ENCODE measurements at places on chromosomes 12 and 14.

DNA sequence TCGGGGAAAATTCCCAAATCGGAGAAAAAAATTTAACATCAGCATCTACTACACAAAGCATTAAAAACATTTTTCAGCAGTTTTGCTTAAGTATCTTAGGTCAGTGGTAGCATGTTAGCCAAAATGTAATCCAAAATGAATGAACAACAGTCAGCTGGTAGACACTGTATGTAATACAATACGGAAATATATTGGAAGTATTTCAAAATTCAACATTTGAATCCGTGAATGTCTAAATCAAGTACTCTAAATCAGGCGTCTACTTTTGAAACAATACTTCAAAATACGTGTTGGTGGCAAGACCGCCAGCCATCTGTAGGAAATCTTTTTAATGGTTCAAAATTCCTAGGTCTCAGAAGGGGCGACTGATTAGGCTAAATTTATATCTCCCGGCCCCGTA lies 1.1 kb downstream of the SCAF11 start:
- DNase-seq = no peak

DNA sequence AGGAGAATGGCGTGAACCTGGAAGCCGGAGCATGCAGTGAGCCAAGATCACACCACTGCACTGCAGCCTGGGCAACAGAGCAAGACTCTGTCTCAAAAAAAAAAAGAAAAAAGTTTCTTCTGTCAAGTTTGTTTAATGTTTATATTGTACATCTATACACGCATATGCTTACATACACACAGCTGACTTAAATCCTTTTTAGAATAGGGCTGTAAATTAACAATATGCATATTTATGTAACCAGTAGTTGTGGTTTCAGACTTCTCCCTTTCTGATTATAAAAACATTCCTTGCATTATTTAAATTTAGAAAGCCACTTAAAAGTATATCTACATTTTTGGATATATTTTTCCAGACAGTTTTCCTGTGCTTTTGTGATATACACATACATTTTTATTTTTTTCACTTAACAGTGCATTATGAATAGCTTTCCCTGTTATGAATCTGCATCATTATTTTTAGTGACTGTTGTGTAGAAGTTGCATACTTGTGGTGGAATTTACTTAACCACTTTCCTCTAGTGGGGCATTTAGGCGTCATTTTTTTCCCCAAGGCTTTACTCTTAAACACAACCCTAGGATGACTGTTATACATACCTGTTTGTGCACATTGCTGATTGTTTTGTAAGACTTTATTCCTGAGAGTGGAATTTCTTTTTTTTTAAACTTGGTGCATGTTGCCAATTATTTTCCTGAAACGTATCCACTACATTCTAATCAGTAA lies 29.4 kb downstream of the POLR3B start:
- DNase-seq = no peak

DNA sequence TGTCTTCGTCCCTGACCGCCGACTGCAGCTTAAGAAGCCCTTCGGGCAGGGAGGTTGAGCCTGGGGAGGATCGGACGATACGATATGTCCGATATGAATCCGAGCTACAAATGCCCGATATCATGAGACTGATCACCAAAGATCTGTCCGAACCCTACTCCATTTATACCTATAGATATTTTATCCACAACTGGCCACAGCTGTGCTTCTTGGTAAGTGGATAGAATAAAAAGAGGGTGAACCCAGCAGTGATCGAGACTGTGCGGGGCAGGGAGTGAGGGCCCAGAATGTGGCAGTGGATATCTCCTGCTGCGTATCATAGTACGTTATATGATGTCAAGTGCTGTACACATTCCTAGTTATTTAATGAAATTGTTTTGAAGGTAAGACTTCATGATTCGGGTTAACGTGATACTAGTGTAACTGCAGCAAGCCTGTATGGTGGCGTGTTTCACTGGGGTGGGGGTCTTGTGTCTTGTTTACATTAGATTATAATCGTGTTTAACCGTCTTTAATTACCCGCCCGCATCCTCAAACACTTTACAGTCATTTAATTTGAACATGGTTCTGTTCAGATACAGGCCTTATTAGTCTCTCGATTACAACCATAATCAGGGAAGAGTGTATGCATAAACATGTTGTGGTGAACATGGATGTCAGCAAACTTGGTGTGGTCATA lies 1.3 kb downstream of the NAA30 start:
- peak; percentile 28 for DNase-seq

GRCh38 chr14:101813171-101813759 lies 51.8 kb downstream of the PPP2R5C start:
- no peak for DNase-seq

DNA sequence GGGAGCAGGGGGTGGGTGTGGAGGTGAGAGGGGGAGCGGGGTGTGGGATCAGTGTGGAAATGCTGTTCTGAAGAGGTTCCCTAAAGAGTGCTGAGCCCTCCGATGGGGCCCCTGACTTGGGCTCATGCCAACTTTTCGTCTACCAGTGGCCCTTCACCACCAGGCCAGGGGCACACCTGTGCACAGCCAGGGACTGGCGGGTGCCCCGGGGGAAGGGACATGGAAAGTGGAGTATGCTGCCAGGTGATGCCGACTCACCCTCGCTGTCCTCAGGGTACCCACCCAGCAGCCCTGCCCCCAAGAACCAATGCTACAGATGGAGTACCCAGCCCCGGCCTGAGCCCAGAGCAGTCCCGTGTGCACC lies 26.2 kb downstream of the AMN start:
- DNase-seq = no peak

GRCh38 chr12:84702001-84702400 lies 210.6 kb downstream of the SLC6A15 start:
- no peak for DNase-seq

- DNase-seq = no peak
Observed at GRCh38 chr14:48670939-48671338, 915.2 kb downstream of the RPS29 start.

- DNase-seq = no peak
Observed at GRCh38 chr12:18864900-18865561, 127.1 kb downstream of the CAPZA3 start.

DNA sequence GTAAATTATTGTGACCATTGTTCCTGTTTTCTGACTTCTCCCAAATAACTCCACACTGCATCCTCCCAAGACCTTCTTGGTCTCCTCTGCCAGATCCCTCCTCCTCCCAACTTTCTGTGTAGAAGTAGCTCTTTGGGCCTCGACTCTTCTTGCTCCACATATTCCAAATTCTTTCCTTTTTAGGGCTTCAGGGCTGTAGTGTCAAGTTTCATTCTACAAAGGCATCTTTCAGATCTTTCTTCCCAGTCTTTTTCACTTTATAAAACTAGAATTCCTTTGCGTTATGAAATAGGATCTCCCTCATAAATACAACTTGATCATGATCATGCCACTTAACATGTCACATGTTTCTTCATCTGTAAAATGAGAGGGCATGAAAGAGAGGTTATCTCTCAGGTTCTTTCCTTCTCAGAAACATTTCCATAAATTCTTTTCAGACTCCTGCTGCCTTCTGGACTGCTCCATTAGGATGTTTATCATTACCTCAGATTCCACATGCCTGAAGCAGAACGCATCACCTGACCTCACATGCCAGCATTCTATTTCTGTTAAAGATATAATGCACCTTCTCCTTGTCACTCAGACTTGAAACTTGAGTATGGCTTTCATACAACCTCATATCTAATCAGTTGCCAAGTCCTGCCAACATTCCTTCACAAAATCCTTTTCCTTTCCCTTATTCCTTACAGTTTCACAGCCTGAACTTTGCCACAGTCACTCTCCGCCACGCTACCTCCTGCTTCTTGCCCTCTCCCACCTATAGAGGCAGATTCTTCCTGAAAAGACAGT lies 8.5 kb downstream of the SLC38A1 start:
- no peak for DNase-seq

DNA sequence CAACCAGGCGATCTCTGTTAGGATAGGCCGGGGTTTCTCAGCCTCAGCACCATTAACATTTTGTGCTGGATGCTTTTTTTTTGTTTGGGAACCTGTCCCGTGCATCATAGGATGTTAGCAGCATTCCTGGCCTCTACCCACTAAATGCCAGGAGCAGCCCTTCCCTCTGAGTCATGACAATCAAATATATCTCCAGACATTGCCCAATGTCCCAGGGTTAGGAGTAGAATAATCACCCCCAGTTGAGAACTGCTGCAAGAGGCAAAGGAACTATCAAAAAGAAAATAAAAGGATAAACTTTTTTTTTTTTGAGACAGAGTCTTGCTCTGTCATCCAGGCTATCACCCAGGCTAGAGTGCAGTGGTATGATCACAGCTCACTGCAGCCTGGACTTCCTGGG lies 76.0 kb downstream of the ACACB start:
- DNase-seq = no peak

DNA sequence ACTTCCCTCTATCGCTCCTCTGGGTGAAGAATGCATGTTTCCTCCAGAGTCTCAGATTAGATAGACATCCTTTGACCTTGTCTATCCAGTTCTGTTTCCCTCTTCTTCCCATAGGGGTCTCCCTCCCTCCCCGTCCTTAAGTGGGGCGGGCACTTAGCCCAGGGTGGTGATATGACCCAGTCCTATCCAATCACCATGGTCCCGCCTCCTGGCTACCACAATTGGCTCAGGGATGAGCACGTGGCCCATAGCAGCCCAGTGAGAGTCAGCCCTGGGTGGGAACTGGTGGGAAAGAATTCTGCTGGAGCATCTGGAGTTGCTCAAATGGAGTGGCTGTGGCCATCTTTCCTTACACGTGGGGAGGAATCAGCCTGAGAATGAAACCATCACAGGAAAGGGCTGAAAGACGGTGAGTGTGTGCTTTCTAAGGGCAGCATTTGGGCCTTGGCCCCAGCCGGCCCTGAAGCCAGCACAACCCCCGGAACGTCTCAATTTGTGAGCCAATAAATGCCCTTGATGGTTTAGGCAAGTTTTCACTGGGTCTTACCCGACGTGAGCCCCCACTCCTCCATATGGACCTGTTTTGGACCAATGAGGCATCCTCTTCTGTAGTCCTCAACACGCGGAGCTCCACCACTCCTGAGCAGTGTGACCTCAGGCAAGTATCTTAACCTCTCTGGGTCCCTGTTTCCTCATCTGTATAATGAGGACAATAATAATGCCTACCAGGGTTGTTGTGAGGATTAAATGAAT lies 14.4 kb upstream of the MLXIP start:
- no peak for DNase-seq

- DNase-seq = no peak
Observed at GRCh38 chr14:35998303-35998702, 172.2 kb downstream of the BRMS1L start.

GRCh38 chr12:82793751-82794281 lies 107.1 kb downstream of the TMTC2 start:
- no peak for DNase-seq

DNA sequence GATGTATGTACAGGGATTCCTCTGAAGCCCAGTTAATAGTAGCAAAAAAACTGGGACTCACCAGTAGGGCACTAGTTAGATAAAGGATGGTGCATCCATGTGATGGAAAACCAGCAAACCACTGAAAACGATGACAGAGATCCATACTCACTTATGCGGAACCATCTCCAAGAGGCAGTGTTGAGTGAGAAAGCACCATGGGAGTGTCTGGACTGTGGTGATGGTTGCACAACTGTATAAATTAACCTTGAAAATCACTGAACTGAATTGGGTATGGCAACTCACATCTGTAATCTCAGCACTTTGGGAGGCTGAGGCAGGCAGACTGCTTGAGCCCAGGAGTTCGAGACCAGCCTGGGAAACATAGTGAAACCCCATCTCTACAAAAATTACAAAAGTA lies 53.6 kb upstream of the ZFP36L1 start:
- no peak for DNase-seq

DNA sequence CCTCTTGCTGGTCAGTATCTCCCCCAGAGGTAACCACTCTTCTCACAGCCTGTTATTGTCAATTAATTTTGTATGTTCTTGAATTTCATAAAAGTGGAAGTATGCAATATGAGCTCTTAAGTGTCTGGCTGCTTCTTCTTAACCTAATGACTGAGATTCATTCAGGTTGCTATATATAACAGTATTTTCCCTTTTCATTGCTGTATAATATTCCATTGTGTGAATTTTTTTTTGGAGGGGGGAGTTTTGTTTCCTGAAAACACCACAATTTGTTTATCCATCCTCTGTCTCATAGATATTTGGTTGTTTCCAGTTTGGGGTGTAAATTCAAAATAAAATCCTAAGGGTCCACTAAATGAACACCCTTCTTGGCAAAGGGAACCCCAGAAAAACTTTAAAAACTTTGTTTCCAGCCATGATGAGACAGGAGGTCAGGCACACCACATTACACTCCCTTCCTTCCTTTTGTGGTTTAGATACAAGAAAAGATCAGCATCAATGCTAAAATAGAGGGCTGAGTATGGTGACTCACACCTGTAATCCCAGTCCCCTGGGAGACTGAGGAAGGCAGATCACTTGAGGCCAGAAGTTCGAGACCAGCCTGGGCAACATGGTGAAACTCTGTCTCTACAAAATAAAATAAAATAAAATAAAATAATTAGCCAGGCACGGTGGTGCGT lies 4.1 kb upstream of the DAO start:
- no peak for DNase-seq

DNA sequence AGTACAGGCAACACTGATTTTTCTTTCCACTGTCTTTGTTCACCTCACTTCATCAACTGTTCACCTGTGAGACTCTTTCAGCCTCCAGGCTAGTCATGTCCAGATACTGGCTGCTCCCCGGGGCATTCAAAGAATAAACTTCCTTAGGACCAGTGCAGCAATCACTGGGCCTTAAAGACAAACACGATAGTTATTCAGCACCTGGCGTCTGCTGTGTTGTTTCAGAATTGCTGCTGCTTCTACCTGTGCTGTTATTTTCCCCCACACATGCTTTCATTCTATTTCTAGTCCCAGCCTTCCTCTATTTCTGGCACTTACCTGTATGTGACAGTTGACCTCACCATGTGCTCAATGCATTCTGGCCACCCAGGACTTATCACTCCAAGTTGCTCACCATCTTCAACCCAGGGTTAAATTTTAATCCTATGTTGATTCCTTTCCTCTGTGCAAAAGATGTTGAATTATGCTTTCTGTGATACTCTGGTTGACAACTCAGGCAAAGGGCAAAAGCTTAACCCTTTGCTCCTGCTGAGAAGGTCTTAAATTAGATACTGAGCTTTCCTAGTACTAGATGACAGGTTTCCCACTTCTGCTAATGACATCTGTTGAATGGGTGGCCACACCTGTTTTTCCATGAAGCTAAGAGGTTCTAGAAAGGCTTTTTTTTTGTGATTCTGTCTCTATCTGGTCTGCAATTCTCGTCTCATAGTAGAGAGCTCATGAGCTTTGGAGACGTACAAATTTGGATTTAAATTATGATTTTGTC lies 41.4 kb downstream of the PTPRQ start:
- DNase-seq = no peak

GRCh38 chr12:58893495-58893894 lies 26.8 kb downstream of the LRIG3 start:
- no peak for DNase-seq

Data from activated naive CD8-positive, alpha-beta T cell treated with anti-CD3 and anti-CD28 coated beads, Interleukin-2, amount 10 ng/mL, durations not matched to agents 7 days and 5 days (primary cell).